Vein endothelial cell (primary cell): ENCODE measurements at places on chromosomes 4 and X. TPM values are rescaled to one million over a fixed set of nuclear protein-coding genes. Genes with fewer than 3 reads are reported as not detected.

The DGKK gene
- under 0.01 TPM in 1 of 2 replicates, not detected in the other for total RNA-seq

The ITIH6 gene
- total RNA-seq = not detected in 2 replicates

The UPF3B gene
- 2.0 and 2.5 TPM in 2 replicates for total RNA-seq

The SORBS2 gene
- total RNA-seq = 168 and 191 TPM in 2 replicates

The DDIT4L gene
- 7.8 and 8.0 TPM in 2 replicates for total RNA-seq

The GPR50 gene
- total RNA-seq = not detected in 2 replicates

The TLR7 gene
- not detected in 2 replicates for total RNA-seq

The MTMR8 gene
- total RNA-seq = 0.65 and 0.86 TPM in 2 replicates

The STOX2 gene
- total RNA-seq = 0.98 and 1.3 TPM in 2 replicates

The PABPC5 gene
- total RNA-seq = 0.33 and 0.48 TPM in 2 replicates

The ERAS gene
- total RNA-seq = not detected in 2 replicates

The SLC30A9 gene
- 51.3 and 54.6 TPM in 2 replicates for total RNA-seq

The FGF13 gene
- total RNA-seq = 20.3 and 43.1 TPM in 2 replicates

The EPHA5 gene
- under 0.01 TPM in 1 of 2 replicates, not detected in the other for total RNA-seq

The RBM46 gene
- total RNA-seq = 0.10 TPM in 1 of 2 replicates, not detected in the other

The PDLIM3 gene
- total RNA-seq = 18.2 and 42.5 TPM in 2 replicates

The SOWAHB gene
- not detected in 2 replicates for total RNA-seq

The CT45A10 gene
- not detected in 2 replicates for total RNA-seq

The TEX13D gene
- not detected in 2 replicates for total RNA-seq

The POU3F4 gene
- total RNA-seq = not detected in 2 replicates

The MTNR1A gene
- not detected in 2 replicates for total RNA-seq

The SLC6A14 gene
- total RNA-seq = not detected in 2 replicates

The TMEM271 gene
- total RNA-seq = not detected in 2 replicates

The PAGE4 gene
- not detected in 2 replicates for total RNA-seq

The EBP gene
- 68.3 and 87.4 TPM in 2 replicates for total RNA-seq

The AFAP1 gene
- 89.5 and 137 TPM in 2 replicates for total RNA-seq

The TTC29 gene
- total RNA-seq = 0.19 TPM in 1 of 2 replicates, not detected in the other

The ADH7 gene
- total RNA-seq = not detected in 2 replicates

The MAP7D2 gene
- total RNA-seq = 0.33 and 0.38 TPM in 2 replicates

The ITGB1BP2 gene
- 2.0 and 2.7 TPM in 2 replicates for total RNA-seq

The MAGEA6 gene
- not detected in 2 replicates for total RNA-seq

The ETNPPL gene
- not detected in 2 replicates for total RNA-seq

The FAM114A1 gene
- total RNA-seq = 149 and 225 TPM in 2 replicates

The ASB12 gene
- total RNA-seq = not detected in 2 replicates

The SLC16A2 gene
- total RNA-seq = 2.0 and 2.1 TPM in 2 replicates

The ADH1C gene
- not detected in 2 replicates for total RNA-seq

The BRS3 gene
- not detected in 2 replicates for total RNA-seq

The GPM6B gene
- under 0.01 and 0.33 TPM in 2 replicates for total RNA-seq

The CXCL13 gene
- not detected in 2 replicates for total RNA-seq
